Germinal center (tissue), 1 donor: ENCODE measurements at places on chromosomes 11 and 22.

DNA sequence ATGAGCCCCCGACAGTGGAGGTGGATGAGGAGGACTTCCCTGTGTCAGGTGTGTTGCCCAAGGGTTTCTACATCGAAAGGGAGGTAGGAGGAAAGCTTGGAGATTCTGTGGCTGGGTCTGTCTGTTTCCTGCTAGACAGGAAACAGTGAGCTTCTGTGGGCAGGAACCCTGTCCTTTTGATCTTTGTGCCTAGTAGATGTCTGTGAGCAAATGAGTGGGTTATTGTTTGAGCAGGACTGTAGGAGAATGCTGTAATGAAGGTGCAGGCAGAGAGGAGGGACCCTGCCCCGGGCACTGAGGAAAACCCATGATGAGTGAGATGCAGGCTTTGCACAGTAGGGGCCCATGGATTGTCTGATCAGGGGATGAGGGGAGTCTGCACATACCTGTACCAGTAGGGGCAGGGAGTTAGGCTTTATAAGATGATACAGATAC is 14.0 kb downstream of the USP35 start:
- DNase-seq, result no peak

DNA sequence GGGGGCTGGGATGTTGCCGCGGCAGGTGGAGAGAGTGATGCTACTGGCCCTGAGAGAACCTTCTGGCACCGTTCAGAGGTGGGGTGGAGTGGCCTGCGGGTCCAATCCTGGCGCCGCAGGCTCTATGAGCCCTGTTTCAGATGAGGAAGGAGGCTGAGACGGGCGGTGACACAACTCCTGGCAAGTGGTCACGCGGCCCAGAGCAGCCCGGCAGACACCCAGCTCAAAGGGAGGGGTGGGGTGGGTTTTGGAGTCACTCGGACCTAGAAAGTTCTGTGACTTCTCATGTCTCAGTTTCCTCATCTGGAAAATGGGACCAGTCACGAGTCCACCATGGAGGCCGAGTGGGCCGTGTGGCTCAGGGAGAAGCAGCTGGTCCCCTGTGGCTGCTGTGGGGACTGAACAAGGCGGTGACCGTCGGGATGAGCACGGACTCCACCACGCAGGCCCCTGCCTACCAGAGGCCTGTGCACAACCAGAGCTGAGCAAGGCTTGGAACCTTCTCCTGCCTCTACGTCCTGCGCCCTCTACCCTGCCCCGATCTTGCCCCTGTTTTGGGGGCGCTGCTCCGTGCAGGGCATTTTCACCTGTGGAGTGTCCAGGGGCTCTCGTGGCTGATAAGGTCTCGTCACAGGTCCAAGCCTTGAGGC is 3.7 kb downstream of the TSPO start:
- no peak for DNase-seq

DNA sequence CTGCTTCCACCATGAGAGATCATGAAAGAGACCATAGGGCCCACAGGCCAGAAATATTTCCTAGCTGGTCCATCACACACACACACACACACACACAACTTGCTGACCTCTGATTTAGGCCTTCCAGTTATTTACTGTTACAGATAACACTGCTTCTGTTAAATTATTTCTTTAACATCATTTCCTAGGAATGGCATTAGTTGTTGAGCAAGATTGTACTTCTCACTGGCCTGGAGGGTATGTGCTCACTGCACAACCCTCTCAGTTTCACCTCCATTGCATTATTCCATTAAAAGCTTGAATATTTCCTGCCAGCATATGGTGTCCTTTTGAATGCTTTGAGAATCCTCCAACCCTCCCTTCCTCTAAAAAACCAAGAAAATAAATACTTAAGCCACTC is 104.4 kb downstream of the MICAL2 start:
- DNase-seq, result no peak

- DNase-seq, result no peak
Observed at GRCh38 chr22:28243539-28243938, 324.5 kb upstream of the PITPNB start.

- no peak for DNase-seq
Observed at GRCh38 chr11:61403658-61404057, 11.3 kb downstream of the TMEM216 start.

GRCh38 chr22:22352371-22352999 is 107.9 kb downstream of the VPREB1 start:
- no peak for DNase-seq
